Suppressor macrophage treated with lipopolysaccharide for 4 hours (primary cell): ENCODE measurements at places on chromosomes 7 and 10.

DNA sequence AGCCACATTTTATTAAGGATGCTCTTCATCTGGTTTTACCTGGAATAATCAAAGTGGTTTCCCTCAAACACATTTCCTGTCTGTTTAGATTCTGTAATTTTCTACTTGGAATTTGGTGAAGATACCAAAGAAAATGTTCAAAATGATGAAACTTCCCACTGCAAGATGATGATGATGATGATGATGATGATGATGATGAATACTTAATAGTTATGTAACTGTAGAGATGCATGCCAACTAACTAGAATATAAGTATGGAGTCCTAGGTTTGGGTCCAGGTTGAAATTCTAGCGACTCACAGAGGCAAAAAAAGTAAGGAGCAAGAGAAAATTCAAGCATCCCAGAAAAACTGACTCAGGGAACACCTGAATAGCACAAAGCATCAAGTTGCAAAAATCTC lies 104.0 kb upstream of the KIAA1217 start:
- no peak for DNase-seq

GRCh38 chr10:51342381-51342780 lies 268.1 kb downstream of the PRKG1 start:
- DNase-seq: no peak

DNA sequence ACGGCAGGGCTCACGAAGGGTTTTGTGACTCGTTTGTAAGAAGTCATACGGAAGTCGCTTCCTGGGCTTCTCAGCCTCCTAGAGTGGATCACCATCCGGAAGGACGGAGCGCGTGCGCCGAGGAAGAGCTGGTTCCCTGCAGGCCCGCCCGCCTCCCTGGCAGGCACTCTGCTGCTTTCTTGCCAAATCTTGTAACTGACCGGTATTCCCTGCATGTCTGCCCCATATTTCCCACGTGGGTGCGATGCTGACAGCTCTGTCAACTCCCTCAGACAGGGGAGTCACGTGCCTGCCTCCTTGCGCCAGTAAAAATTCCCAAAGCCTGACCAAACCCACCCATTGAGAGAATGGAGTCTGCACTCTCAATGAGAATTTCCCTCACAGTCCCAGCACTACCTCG lies 12.7 kb downstream of the SHH start:
- no peak for DNase-seq

DNA sequence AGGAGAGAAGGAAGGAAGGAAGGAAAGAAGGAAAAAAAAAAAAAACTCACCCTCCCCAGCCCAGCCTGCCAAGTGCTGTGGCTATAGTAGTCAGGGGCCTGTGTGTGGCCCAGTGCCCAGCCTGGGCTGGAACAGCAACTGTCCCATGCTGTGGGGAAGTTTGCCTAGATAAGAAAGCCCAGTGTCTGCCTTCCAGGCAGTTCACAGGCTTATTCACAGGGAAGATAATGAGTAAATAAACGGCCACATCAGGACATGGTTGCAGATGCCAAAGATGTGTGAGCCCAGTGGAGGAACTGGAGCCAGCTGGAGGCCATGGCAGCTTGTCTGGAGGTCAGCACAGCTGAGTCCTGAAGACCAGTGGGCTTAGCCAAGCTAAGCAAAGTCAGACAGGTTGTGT lies 132.4 kb upstream of the FOXK1 start:
- DNase-seq: no peak

DNA sequence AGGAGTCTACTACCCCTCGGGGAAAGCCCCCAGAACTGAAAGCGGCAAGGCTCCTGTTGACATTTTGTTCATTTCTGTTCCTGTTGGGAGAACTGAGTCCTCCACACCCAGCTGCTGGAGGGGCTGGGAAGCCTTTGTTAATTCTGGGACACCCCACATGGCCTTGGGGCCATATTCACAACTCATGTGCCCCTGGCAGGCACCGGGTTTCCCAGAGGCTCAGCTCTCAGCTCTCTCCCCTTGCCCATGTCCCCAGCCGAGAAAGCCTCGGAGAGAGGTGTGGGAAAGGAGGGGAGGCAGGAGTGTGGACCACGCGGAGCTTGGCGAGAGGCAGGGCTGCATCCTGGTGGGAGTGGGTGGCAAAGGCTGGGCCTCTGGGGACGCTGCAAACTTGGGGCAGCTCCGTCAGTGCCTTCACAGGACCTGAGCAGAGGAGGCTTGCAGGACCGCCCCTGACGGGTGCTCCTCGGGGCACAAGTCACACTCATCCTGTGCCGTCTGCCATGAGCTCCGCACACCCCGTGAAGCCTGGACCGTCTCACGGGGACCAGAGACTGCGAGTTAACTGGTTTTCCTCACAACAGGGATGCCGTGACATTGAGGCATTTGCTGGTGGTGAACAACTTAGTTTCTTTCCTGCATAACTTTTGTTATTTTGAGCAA lies 140.9 kb downstream of the DNAJB6 start:
- no peak for DNase-seq
